ENCODE measurements at places on chromosomes 1 and 21.

- DNase-seq = no peak
Observed at GRCh38 chr1:41876576-41877445, 41.9 kb downstream of the HIVEP3 start.

- DNase-seq = no peak
Observed at GRCh38 chr1:101131239-101131843, 105.5 kb upstream of the S1PR1 start.

DNA sequence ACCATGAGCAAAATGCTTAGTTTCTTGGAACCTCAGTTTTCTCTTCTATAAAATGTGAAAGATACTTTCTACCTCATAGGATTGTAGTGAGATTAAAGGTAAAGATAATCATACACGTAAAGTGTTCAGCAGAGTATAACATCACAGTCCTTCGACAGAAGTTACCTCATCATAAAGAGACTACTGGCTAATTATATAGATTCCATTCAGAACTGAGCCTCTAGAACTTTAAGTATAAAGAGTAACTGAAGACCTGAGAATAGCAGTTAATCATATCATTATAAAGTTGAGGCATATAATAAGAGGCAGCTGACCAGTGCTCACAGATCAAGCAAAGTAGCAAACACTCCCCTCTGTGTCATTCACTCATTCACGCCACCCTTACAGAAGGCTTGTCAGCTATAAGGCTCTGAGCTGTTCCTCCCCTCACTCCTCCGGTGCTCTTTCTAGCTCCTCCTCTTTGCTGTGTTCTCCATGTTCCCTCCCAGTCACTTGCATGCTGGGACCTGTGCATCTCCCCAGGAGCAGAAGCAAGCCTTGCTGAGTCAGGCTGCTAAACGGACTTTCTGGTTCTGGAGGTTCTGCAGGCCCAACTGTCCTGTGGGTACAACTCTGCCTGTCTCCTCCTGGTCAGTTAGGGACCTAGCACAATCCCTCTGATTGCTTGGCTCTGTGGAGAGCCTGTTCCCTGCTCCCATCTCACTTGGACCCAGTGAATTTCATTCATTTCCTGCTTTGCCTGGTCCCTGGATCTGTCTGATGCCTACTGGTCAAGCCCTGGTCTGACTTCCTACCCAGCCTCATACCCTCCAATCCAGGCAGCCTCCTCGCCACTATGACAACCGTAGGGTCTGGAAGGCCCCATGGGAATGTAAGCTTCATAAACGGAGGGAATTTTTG is 28.3 kb upstream of the LY9 start:
- no peak for DNase-seq

DNA sequence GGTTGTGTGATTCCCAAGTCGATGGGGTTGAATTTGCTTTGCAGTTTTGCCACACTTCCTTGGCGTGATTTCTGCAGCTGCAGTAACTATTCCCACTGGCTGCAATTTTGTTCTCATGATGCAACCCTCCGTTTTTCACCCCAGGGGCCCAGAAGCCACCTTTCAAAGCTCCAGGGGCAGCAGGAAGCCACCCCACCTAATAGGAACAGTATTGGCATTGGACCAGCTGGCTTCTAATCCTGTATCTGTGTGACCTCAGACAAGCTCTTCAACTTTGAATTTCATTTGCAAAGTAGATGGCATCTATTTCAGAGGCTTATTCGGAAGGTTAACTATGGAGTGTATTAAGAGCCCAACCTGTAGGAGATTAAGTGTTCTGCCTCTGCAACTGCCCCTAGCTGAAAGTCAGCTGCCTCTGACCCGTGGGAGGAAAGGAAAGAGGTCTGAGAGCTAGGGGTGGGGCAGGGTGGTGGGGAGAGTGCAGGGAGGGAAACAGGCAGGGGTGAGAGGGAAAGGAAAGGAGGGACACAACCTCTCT is 12.6 kb downstream of the C1orf115 start:
- no peak for DNase-seq

DNA sequence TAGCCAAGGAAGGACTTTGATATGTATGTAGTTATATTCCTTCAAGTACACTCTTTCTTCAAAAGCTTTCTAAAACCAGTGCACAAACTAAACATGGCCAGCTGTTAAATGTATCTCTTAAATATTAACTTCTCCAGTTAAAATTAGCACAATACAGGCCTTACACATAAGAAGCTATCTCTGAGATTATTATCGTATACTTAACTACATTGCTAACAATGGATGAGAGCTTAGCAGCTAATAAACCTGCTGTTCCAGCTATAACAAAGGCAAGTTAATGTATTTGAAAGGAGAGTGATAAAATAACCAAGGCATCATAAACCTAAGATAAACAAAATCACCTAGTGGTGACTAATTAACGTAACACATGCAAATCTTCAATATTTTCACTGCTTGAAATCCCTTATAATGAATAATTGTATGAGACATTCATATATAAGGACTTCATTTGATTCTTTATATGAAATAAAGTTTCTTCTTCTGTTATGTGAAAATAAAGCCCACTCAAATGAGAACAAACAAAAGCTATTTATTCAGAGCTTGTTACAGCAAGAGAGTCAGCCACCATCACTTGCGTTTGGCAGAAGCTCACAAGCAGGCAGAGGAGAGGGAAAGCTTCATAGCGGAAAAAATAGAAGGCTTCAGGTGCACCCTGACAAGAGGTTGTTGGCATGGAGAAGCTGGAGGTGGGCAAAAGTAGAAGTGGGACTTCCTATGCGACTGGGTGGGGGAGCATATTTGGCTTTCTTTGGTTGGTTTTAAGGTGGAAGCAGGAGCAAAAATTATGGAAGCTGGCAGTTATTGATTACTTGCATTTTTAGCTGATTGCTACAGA is 274.1 kb upstream of the CHRM3 start:
- DNase-seq = no peak

DNA sequence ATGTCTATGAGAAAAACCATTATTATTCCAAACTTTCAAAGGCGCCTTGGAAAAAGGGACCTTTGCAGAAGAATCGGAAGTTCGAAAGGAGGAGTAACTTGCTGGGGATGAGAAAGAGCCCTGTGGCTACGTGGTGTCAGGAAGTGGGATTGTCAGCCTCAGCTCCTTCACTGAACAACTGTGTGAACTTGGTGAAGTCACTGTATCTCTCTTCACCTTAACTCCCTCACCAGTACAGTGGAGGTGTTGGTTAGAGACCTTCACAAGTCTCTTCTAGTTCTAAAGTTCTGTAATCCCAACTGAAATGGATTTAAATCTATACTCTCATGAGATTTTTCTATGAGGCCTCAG is 285.6 kb downstream of the CACNA1E start:
- DNase-seq = no peak

DNA sequence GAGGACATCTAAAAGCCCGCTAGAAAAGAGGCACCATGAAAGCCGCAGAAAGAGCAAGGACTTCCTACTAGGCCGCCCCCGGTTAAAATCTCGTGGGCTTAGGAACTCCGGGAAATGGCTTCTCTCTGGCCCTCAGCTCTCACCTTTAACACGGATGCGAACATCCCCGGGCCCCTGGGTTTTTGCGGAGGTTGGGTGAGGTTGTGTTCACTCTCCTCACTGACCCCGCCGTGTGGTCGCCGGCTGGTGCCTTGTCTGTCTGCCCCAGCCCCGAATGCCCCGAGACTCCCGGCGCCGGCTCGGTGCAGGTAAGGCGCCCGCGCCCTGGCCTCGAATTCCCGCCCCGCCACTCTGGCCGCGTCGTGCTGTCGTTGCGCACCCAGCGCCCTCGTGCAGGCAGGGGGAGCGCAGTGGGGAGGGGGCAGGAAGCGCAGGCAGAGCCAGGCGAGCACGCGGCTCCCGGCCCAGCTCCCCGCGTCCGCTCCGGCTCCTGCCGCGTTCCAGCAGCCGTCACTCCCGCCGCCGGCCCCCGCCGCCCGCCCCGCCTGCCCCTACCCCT is at the start of gene SHISAL2A:
Gene SHISAL2A, plus strand, starts transcription at position 437 of the 559 bp plus-strand sequence. CDS start 326 bp downstream, outside the sequence.
- DNase-seq = no peak

DNA sequence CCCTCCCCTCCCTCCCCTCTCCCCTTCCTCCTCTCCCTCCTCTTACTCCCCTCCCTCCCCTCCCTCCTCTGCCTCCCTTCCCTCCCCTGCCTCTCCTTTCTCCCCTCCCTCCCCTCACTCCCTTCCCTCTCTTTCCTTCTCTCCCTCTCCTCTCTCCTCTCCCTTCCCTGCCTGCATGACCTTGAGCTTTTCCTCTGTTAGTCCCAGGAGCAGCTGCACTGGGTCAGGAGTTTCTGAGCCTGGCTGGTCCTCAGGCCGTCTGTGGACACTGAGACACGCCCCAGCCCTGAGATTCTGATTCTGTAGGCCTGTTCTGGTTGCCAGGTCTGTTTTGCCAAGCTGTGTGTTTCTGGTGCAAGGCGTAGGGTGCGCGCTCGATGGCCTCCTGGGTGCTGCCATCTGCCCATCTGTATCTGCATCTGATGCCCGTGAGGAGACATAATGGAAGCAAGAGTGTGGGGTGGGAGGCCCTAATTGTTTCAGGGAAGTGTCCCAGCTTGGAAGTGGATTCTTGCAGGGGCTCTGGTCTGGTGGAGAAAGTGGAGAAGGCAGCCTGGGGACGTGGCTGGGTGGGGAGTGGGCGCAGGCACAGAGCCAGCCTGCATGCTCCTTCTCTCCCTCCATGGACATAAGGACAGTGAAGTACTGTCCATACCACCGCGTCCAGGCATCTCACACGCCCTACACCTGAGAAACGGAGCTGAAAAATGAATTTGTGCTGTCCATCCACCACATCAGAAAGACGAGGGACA is 97.2 kb downstream of the WDR4 start:
- peak; percentile 34 for DNase-seq

DNA sequence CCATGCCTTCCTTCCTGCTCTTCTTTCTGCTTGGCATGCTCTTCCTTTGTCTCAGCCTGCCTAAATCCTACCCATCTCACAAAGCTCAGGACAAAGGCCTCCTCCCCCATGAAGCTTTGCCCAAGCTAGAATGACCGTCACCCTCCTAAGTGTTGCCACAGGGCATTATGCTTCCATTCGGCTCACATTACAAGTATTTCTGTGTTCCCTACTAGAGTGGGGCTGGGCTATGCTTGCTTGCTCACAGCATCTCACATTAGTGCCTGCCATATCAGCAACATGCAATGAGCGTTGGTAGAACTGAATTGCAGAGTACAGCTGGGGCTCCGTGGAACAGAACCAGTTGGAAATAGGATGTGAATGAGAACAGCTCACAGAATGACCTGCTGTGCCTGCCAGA is 82.8 kb downstream of the CD58 start:
- no peak for DNase-seq

DNA sequence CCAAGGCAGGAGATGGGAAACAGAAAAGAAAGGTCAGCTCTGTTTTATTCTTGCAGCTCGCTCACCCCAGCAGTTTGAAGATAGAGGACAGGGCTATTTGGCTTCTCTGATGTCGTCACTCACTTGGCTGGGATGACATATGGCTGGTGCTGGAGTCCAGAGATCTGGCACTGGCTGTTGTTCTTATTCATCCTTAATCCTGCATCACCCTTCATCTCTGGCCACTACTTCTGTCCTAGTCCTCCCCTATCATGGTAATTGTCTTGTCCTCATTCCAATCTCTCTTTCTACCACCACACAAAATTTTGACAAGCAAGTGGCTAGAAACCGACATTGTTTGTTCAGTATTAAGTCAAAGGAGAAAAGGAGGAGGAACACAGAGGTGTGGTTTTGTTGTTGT is 103.8 kb upstream of the PDE4B start:
- peak; percentile 69 for DNase-seq

DNA sequence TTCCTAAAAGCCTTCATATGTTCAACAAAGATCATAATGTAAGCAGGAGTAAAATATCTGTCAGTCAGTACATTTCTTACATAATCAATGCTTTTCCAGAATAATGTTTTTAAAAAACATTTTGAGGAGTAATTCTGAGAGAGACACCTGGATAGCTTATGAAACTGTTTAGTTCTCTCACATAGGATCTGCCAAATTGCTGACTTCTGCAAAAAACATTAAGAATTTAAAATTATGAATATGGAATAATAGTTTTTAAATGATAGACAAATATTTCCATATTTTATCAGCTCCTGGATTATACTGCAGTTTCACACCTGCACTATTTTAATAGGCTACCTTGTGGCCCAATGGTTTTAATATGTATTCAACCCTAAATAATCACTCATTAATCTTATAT is 142.7 kb upstream of the RUNX1 start:
- no peak for DNase-seq

GRCh38 chr1:50369830-50370229 is 53.4 kb downstream of the DMRTA2 start:
- peak; percentile 4 for DNase-seq

DNA sequence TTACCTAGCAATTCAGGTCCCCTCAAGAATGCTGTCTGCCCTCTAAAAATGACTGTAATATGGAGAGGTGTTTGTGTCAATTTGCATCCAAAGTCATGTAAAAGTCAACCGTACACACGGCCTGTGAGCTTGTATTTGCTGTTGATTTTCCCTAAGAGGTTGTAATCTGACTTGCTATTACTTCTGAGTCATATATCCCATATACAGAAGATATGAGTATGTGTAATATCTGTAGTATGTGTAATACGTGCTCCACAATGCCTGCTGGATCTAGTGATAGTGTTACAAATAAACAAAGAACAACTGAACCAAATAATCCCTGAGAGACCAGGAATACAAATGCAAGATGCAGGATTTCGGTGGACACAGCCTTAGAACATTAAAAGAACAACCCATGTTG is 1.4 kb upstream of the KCNJ6 start:
- peak; percentile 16 for DNase-seq

DNA sequence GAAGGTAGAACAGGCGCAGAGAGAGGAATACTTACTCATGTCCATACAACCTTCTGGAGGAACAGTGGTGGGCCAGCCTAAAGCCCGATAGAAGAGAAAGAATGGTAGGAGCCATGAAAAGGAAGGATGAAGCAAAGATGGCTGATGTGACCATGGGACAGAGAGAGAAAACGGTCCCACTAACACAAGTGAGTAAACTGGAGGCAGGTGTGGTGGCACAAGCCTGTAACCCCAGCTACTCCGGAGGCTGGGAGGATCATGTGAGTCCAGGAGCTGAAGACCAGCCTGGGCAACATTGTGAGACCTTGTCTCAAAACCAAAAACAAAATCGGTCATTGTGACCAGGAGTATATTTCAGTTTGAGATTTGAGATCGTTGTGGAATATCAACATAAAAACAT is 49.4 kb downstream of the C1orf198 start:
- DNase-seq = no peak

DNA sequence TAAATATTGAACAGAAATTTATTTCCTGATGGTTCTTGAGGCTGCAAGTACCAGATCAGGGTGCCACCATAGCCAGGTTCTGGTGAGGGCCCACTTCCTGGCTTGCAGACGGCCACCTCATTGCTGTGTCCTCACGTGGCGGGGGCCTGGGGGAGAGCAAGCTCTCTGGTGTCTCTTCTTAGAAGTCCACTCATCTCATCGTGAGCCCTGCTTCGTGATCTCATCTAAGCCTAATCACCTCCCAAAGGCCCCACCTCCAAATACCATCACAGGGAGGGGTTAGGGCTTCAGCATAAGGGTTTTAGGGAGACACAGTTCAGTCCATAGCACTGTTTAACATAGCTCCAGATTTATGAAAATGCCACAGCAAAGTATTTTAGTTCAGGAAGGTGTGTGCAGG is 119.7 kb downstream of the PRDM2 start:
- DNase-seq = no peak

GRCh38 chr1:234619071-234619480 is 9.1 kb upstream of the IRF2BP2 start:
- DNase-seq = no peak

All from cerebellar cortex (tissue), 1 donor.